Activated T-helper 9 cell treated with anti-CD3 and anti-CD28 coated beads, Interleukin-2, amount 50 U/mL, for 16 hours (primary cell): ENCODE measurements at places on chromosomes 2 and 18.

DNA sequence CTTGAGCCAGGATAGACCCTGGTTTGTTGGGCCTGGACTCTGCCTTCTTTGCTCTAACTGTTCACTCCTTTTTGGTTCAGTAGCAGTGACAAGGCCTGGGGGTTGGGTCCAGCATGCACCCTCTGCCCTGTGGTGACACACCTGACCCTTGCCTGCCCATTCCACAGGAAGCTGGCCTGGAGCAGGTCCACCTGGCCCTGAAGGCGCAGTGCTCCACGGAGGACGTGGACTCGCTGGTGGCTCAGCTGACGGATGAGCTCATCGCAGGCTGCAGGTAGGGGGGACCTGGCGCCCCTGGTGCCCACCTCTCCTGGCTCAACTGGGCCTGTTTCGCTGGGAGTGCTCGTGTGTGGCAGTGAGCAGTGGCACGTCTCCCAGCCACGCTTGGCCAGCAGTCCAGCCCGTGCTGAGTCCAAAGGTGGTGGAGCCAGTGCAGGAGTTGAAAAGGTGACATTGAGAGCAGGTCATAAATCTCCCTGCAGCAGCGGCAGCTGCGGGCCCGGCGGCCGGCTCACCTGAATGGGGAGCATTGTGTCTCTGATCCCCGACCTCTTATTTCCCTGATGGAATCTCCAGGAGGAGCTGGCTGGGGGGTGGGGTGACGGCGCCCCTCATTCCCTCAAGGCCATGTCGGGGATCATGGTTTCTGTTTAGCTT lies 102.6 kb downstream of the DYSF start:
- no peak for DNase-seq

DNA sequence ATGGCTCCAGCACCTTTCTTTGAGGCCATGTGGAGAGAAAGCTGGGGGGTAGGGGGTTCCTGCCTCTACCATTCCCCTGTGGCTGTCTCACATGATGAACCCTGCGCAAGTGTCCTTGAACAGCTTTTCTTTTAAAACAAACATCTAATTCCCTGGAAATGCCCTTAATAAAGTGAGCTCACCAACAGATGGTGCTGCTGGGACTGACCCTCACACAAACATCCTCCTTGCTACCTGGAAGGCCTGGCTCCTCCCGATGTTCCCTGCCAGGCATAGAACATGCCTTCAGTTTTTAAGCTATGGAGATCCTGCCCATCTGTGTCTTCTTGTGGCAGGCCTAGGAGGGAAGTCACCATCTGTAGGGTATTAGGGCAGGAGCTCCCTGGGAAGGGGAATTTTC lies 60.7 kb upstream of the GATA6 start:
- no peak for DNase-seq

- DNase-seq: no peak
Observed at GRCh38 chr2:11127761-11128160, 27.5 kb upstream of the SLC66A3 start.

GRCh38 chr2:217893440-217893839 lies 109.4 kb downstream of the TNS1 start:
- no peak for DNase-seq

- no peak for DNase-seq
Observed at GRCh38 chr18:60022671-60023276, 123.0 kb downstream of the PMAIP1 start.

DNA sequence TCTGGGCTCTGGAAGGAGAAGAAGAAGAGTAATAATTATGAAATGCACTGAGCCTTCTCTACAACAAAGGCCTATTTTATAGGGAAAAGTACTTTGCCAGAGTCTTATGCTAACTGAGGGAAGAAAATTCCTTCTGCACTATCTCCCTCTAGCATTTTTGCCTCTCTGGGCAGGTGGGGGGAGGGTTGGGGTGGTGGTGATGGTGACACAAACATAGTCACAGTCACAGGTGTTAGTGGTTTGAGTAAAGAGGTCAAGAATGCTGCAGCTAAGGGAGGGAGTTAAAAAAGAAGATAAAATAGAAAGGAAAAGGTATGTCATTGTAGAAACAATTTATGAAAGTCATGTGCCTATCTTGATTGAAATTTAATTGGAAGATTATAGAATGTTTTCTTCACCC lies 140.8 kb upstream of the COL3A1 start:
- no peak for DNase-seq

- DNase-seq: no peak
Observed at GRCh38 chr2:64823794-64824193, 165.4 kb upstream of the SLC1A4 start.

DNA sequence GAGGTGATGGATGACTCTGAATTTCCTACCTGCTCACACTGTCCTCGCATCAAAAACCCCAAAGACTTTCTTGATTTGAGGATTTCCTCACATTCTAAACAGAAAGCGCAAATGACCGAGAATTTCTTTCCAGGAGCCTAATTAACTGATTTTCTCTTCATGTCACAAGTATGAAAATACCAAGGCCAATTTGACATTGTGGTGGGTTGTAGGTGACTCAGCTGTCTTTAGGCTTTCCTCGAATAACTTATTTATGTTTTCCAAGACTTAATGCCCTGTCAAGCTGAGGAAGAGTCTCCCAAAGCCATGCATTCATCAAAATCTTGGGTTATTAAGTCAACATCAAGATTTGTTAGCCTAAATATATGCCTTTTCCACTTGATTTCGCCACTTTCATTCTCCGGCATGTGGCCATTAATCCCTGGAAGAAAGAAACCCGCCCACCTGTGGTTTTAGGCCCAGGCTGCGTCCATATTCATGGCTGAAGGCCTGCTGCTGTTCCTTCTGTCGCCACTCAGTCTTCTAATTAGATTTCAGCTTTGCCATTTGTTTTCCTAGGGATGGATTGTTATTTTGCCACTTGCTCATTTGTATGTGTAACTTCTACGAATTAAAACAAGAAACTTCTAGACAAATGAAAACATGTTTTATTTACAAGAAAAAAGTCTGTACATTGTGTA lies 84.9 kb downstream of the ST6GAL2 start:
- no peak for DNase-seq

DNA sequence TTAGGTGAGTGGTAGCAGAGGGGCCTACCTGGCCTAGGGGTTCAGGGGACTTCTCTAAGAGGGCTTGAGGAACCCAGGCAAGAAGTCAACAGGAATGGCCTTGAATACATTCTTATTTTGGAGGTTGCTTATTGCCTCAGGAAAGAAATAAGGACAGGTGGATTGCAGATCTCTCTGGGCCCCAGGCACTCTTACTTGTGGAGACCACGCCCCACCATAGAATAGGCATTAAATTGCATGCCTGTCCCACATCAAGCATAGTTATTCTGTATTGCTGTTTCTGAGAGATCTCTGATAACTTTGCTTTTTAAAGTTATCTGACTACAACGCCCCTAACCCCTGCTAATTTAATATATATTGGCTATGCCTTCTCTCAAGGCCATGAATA lies 68.0 kb upstream of the SP3 start:
- DNase-seq: no peak

GRCh38 chr2:56017784-56018183 lies 94.2 kb upstream of the EFEMP1 start:
- DNase-seq: no peak

- no peak for DNase-seq
Observed at GRCh38 chr2:216490061-216490460, 8.6 kb upstream of the RPL37A start.

DNA sequence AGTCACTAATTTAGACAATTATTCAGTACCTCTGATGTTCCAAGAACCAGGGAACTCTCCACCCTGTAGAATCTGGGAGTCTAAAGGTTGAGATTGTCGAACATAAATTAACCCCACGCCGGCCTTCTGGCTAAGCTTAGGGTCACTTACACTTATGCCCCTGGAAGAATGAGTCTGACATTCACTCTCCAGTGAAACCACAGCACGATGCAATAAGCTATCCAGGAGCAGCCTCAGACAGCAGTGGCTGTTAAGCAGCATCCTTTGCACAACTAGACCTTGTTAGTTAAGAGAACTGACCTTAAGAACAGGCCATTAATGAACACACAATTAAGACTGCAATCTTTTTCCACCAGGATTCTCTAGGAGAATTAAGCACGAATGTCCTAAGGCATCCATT lies 25.0 kb downstream of the SH3YL1 start:
- no peak for DNase-seq

DNA sequence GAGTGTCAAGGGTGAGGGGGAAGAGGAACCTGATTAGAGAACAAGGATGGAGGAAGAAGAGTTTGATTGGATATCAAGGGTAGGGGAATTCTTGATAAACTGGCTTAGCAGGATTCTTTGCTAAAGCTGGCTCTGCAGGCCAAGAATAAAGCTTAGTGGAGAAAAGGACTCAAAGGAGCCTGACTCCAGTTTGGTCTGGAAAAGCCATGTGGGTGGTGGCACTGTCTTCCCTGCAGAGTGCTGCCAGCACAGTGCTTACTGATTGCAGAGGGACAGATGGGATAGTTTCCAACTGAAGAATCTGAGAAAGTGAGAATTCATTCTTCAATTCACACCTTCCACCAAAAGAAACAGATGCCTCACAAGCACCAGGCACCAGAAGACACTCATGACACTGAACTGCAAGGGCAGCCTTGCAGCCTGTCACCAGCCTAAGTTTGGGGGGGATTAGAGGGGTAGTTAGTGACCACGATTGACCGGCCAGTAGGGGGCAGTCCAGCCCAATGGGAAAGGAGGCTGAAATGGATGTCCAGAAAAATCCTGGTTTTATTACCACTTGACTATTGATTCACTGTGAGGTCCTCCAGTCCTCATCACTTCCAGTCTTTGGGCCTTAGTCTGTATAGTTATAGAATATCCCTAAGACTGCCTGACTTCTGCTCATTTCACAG lies 334.5 kb downstream of the SMAD2 start:
- DNase-seq: no peak

DNA sequence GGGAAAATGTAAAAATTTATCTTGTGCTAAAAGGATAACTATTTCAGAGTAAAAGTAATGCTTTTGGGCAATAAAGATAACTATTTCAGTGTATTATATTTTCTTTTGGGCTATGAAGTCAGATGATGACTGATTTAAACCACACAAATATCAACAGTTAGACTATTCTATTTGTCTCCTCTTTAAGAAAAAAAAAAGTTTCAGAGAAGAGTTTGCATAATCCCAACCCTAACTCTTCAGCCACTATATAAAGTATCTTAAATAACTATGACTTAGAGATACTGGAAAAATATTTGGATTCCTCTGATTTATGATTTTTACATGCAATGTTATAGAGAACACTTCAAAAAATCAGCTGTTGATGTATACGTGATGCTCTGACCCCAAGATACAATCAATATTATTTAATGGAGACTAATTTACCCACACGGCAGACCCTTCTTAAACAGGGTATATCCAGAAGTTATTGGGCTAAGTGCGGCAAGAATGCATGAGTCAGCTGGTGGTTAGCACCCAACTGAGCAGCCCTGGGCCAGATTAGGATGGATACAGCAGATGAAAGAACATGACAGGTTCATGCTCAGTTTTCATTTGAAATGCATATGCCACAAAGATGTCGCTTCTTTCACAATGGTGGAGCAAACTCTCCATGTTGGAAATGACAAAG lies 279.0 kb downstream of the AFF3 start:
- no peak for DNase-seq

GRCh38 chr2:145495590-145495989 lies 975.7 kb upstream of the ZEB2 start:
- DNase-seq: no peak

GRCh38 chr2:3784731-3785130 lies 81.4 kb downstream of the DCDC2C start:
- DNase-seq: no peak
